ENCODE measurements at places on chromosomes 1 and 21.

DNA sequence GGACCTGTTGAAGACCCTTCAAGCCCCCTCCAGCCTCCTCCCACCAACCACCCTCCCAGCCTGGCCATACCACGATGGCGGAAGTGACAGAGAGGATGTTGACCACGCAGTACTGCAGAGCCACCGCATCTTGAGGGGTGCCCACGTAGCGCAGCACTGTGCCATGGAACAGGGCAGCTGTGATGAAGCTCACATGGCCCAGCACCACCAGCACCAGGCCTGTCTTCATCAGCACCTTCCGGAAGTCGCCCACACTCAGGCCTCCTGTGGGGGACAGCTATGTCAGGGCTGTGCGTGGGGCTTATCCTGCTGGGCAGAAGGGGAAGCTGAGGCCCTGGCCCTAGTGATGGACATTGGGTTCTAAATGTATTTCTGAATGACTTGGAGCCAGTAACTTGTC, 3.1 kb downstream of the TMEM54 start:
- DNase-seq: no peak

DNA sequence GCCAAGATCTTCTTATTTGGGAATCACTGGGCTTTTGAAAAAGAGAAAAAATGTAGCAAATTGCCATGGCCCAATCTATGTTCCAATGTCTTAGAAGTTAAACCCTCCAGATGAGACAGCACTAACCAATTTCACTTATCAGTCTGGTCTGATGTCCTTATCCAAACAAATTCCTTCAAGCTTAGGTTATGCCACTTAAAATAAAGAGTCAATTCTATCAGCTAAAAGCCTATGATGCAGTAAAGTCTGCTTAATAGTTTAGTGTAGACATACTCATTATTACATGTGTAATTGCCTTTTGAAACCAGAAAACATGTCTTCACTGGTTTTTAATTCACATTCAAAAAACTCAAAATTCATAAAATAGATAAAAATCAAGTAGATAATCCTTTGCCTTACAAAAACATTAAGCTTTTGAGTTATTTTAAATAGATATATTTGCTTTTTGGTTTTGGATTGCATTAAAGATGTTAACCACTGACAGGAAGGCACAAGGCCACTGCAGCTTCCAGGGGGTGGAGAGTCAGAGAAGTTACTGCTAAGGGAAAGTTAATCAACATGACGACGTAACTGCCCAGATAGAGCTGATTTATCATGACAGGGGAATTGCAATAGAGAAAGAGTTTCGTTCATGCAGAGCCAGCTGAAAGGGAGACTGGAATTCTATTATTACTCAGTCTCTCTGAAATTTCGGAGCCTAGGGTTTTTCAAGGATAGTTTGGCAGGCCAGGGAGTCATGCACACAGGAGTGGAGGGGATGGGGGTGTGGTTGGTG, 106.1 kb downstream of the MAP3K21 start:
- no peak for DNase-seq

DNA sequence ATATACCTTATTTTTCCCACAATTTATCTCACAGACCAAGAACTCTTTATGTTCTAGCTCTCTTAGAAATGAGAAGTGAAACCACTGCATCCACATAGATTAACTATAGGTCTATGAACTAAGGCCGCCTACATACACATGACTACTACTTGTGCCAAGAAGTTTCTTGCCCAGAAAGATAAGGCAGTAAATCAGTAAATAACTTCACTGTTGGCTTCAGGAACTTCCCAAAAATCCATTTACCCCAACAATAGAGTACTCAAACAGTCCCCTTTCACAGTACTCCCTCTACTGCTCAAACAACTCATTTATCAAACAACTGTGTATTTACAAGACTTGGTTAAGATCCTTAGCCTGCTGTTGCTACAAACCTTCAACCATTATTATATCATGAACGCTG, 96.5 kb downstream of the NME7 start:
- no peak for DNase-seq

GRCh38 chr21:42007356-42007940, 2.7 kb downstream of the ZBTB21 start:
- DNase-seq: no peak

DNA sequence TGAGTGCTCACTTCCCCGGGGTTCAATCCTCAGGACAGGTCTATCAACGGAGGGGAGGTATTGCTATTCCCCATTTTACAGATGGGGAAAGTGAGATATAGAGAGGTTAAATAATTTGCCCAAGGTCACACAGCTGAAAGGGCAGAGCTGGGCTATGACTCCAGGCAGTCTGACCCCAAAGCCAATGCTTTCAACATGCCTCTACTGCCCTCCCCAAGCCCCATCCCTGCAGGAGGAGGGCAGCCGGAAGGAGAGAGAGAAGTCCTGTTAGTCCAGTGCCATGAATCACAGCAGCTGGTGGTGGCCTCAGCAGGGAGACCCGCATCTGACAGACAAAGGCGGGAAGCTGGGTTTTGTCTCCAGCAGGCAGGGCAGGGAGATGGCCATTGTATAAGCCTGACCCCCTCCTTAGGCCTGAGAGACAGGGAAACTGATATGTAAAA, 20.0 kb upstream of the CLIC4 start:
- DNase-seq: no peak

DNA sequence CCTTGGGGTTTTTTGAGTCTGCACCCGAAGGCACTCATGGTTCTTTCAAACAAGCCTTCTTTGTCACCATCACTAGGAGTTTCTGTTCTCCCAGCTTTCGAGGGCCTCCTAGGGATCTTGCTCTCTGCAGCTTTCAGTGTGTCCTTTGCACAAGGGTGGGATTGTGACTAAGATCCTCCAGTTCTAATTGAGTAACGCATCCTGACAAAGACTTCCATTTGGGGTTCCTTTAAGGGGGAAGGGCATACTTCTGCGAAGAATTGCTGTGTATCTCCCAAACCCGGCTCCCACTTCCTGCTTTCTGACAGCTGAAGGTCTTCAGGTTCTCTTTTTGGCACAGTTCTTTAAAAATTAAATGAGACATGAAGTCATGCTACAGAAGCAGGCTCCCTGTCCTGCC, 139.4 kb downstream of the EDEM3 start:
- DNase-seq: no peak

GRCh38 chr1:208741296-208741695, 497.1 kb upstream of the PLXNA2 start:
- no peak for DNase-seq
